Thymus (tissue), 14 donors: ENCODE measurements at places on chromosomes 2 and 18.

- H3K27ac ChIP-seq, result no peak overlapping the region
- DNase-seq, result no peak
- H3K4me3 ChIP-seq, result no peak overlapping the region
- H3K36me3 ChIP-seq, result no peaks in the 10 kb centered on the region
- no peaks in the 10 kb centered on the region for H3K27me3 ChIP-seq
- H3K4me1 ChIP-seq, result peaks cover 9% of the 10 kb centered on the region
Measured at GRCh38 chr2:145410086-145410485, 890.2 kb upstream of the ZEB2 start.

DNA sequence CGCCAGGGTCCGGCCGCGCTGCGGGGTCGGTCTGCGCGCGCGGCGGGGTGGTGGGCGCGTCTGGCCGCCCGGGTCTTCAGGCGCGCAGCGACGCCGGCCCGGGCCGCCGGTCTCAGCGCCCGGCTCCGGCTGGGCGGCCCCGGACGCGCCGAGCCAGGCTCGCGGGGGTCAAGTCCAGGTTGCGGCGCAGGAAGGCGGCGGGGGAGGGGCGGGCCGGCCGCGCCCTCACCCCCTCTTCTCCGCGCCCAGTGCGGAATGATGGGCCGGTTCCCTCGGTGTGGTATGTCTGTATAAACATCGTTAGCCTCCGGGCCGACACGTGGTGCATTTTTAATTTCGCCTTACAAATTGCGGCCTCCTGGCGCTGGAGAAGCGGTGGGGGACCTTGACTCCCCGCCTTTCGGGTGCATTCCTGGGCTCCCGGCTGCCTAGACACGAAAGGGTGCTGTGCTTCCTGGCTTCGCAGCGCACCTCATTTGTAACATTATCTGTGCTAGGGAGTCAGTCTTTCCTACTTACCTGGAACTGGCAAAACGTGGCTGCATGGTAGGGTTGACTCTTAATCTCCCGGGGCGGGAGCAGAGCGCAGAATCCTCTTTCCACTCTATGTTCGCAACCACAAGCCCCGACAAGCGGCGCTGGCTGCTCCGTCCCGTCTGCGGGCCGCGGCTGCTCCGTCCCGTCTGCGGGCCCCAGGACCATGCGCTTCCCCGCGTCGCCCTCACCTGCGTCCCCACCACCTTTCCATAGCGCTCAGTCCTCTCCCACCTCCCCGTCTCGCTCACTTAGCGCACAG is 69.0 kb downstream of the CTAGE1 start:
- no peaks in the 10 kb centered on the region for H3K4me1 ChIP-seq
- no peaks in the 10 kb centered on the region for H3K36me3 ChIP-seq
- H3K4me3 ChIP-seq, result peak overlapping the region; percentile 8
- H3K27ac ChIP-seq, result no peak overlapping the region
- peaks cover 35% of the 10 kb centered on the region for H3K27me3 ChIP-seq
- DNase-seq, result no peak

- H3K27me3 ChIP-seq, result no peaks in the 10 kb centered on the region
- H3K4me1 ChIP-seq, result peaks cover 6% of the 10 kb centered on the region
- peaks cover 24% of the 10 kb centered on the region for H3K36me3 ChIP-seq
- DNase-seq, result no peak
Measured at GRCh38 chr18:45877403-45877802, 51.9 kb downstream of the SIGLEC15 start.

DNA sequence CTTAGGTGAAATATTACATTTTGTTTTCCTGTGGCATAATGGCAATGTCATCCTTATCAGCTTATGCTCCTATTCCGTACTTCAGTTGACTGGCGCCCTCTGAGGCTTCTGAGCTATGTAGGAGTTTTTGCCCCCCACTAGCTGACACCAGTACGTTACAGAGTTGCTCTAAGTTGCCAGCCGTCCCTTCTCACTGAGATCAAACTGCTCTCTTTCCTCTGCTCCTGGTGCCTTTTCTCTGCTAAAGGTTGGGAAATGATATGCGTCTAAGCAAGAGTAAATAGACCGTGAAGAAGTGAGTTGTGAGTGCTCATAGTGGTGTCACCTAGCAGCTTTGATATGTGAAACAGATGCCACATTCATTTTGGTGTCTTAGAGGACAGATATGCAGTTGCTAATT is 99.2 kb downstream of the RAPGEF4 start:
- no peak overlapping the region for H3K27ac ChIP-seq
- no peak overlapping the region for H3K4me3 ChIP-seq
- H3K36me3 ChIP-seq, result no peaks in the 10 kb centered on the region
- H3K4me1 ChIP-seq, result peaks cover 9% of the 10 kb centered on the region

DNA sequence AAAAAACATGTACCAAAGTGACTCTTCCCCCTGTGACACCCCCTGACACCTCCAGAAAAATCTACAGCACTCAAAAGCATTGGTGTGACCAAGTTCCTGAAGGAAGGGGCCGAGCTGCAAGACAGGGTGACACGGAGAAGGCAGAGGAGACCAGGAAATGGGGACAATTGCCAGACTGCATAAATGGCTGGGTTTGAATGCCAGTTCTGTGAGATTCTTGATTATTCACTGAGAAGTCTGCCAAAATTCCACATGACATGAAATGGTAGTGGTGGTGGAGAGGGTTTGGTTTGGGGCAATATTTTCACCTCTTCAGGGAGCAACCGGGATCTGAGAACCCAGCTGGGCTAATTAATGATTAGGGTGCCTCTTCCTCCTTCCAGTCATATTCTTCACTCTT is 178.5 kb downstream of the ARL4C start:
- H3K27me3 ChIP-seq, result no peaks in the 10 kb centered on the region
- no peak overlapping the region for H3K4me3 ChIP-seq
- H3K27ac ChIP-seq, result no peak overlapping the region
- no peaks in the 10 kb centered on the region for H3K4me1 ChIP-seq

GRCh38 chr2:227472265-227473121 is 537 bp downstream of the AGFG1 start:
- peak; percentile 29 for DNase-seq
- H3K36me3 ChIP-seq, result no peaks in the 10 kb centered on the region
- H3K27me3 ChIP-seq, result no peaks in the 10 kb centered on the region
- H3K27ac ChIP-seq, result peak overlapping the region; percentile 91
- peak overlapping the region; percentile 73 for H3K4me3 ChIP-seq

GRCh38 chr2:215918901-215919599 is 94.3 kb downstream of the MREG start:
- no peak for DNase-seq
- H3K4me3 ChIP-seq, result no peak overlapping the region
- no peaks in the 10 kb centered on the region for H3K4me1 ChIP-seq
- H3K27ac ChIP-seq, result no peak overlapping the region
- no peaks in the 10 kb centered on the region for H3K36me3 ChIP-seq

- DNase-seq, result no peak
- H3K27me3 ChIP-seq, result peaks cover 37% of the 10 kb centered on the region
- H3K36me3 ChIP-seq, result no peaks in the 10 kb centered on the region
- no peak overlapping the region for H3K27ac ChIP-seq
- H3K4me3 ChIP-seq, result no peak overlapping the region
Measured at GRCh38 chr2:241561832-241562231, 3.3 kb downstream of the BOK start.

- H3K27ac ChIP-seq, result no peak overlapping the region
- no peaks in the 10 kb centered on the region for H3K36me3 ChIP-seq
- DNase-seq, result no peak
- H3K27me3 ChIP-seq, result no peaks in the 10 kb centered on the region
- H3K4me3 ChIP-seq, result no peak overlapping the region
Measured at GRCh38 chr18:39007031-39007902, 1441.7 kb upstream of the CELF4 start.

DNA sequence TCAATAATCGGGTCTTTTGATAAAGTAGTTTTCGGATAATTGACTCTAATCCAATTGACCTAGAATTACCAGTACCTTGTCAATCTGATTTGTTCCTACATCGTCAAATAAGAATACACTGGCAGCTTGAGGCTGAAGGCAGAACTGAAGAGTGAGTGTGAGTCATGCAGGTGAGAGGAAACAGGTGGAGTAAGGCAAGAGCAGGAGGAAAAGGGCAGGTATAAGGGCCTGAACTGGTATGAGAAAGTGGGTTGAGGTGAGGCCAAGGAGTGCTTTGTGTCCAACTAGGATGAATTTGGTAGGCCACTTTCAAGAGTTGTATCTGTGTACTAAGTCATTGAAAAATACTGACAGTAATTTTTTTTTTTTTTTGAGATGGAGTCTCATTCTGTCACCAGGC is 186.0 kb downstream of the ZNF385B start:
- no peak for DNase-seq
- H3K36me3 ChIP-seq, result no peaks in the 10 kb centered on the region
- no peak overlapping the region for H3K27ac ChIP-seq
- no peaks in the 10 kb centered on the region for H3K4me1 ChIP-seq
- H3K4me3 ChIP-seq, result no peak overlapping the region

DNA sequence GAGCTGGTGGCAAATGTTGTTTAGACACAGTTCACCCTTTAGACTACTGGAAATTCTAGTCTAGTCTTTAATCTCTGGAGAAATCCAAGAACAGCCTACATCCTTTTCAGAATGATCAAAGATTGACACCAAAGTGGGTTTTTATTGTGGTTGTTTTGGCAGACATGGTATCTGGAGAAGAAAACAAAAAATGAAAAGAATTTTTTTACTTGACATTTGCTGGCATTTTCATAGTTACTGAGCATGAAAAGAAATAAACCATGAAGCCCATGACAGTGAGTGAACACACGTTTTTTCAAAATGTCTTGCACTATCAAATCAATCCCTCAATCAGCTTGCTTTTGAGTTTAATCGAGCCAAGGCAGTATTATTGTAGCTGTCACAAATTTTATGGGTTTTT is 125.3 kb downstream of the CCBE1 start:
- H3K36me3 ChIP-seq, result no peaks in the 10 kb centered on the region
- no peak for DNase-seq
- peaks cover 6% of the 10 kb centered on the region for H3K4me1 ChIP-seq
- H3K4me3 ChIP-seq, result no peak overlapping the region

DNA sequence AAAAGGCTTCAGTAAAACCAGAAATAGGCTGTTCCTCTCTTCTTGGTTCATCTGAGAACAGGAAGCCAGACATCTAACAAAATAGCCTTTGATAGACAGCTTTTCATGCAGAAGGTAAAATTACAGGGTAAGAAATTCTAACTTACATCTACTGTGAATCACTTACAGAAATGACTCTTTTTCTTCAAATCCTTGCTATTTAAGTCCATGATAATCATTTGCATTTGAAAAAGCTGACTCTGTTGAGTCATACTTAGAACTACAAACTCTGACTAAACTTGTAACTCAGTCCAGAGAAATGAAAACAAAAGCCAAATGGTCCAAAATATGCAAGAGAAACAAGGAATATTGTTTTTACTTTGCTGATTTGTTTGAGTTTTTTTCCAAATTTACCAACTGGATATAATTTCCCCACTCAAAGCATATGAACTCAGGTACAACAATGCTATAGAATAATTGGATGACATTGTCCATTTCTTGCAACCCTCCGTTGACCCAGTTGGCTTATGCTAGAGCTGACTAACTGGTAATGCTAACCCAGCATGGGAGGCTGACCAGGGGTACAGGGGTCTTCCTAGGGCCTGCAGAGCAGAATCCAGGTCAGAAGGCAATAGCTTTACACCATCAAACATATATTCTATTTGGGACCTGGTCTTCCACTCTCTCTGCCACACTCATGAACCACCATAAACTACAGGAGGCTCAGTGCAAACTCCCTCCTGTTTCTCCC is 18.8 kb upstream of the MREG start:
- H3K36me3 ChIP-seq, result peaks cover 3% of the 10 kb centered on the region
- peaks cover 3% of the 10 kb centered on the region for H3K4me1 ChIP-seq
- no peak overlapping the region for H3K27ac ChIP-seq
- no peaks in the 10 kb centered on the region for H3K27me3 ChIP-seq
- no peak overlapping the region for H3K4me3 ChIP-seq
- DNase-seq, result no peak

DNA sequence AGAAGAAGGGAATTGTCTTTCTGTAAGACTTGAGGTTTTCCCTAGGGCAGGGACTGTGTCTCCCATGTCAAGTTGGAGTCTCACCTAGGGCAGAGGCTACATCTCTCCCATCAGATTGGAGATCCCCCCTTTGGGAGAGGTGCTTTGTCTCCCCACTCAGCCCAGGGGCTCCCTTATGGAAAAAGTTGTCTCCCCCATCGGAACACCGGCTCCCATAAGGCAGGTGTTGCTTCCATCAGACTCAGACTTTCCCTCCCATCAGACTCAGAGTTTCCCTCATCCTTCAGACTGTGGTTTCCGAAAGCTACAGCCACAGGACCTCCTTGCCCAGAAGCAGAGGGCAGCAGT is 5.8 kb downstream of the ANKRD53 start:
- peaks cover 6% of the 10 kb centered on the region for H3K27me3 ChIP-seq
- no peak overlapping the region for H3K4me3 ChIP-seq
- DNase-seq, result no peak
- peaks cover 4% of the 10 kb centered on the region for H3K4me1 ChIP-seq
- no peak overlapping the region for H3K27ac ChIP-seq
- H3K36me3 ChIP-seq, result peaks cover 35% of the 10 kb centered on the region

DNA sequence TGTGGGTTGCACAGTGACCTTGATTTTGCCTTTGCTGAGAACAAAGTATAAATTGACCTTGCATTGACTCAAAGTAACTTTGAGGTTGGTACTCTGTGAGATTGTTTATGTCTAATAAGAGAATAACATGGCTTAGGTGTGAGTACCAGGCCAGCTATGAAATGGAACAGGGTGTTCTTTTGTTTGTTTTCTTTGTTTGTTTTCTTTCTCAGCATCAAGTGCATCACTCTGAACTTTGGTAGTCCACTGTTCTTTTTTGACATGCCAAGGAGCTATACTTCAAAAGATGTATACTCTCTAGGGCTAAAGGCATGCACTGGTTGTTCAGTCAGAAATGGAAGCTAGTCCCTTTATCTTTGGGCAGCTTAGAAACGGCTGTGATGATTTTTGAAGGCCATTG is 5.1 kb downstream of the ABCB11 start:
- DNase-seq, result no peak
- H3K4me1 ChIP-seq, result no peaks in the 10 kb centered on the region
- H3K27me3 ChIP-seq, result no peaks in the 10 kb centered on the region

GRCh38 chr2:226795281-226796011 is 4.2 kb downstream of the IRS1 start:
- peaks cover 30% of the 10 kb centered on the region for H3K36me3 ChIP-seq
- peaks cover 33% of the 10 kb centered on the region for H3K4me1 ChIP-seq
- H3K4me3 ChIP-seq, result peak overlapping the region; percentile 46
- no peak for DNase-seq
- H3K27me3 ChIP-seq, result no peaks in the 10 kb centered on the region

- peak; percentile 75 for DNase-seq
- no peak overlapping the region for H3K4me3 ChIP-seq
- peaks cover 74% of the 10 kb centered on the region for H3K4me1 ChIP-seq
- peak overlapping the region; percentile 82 for H3K27ac ChIP-seq
Measured at GRCh38 chr2:230893841-230894781, 29.4 kb downstream of the ITM2C start.
